Activated T-cell treated with anti-CD3 and anti-CD28 coated beads for 1 hour (primary cell): ENCODE measurements at places on chromosomes 1 and 21.
A peak's percentile ranks its signal among the peaks of the same experiment; 100 is the strongest.

DNA sequence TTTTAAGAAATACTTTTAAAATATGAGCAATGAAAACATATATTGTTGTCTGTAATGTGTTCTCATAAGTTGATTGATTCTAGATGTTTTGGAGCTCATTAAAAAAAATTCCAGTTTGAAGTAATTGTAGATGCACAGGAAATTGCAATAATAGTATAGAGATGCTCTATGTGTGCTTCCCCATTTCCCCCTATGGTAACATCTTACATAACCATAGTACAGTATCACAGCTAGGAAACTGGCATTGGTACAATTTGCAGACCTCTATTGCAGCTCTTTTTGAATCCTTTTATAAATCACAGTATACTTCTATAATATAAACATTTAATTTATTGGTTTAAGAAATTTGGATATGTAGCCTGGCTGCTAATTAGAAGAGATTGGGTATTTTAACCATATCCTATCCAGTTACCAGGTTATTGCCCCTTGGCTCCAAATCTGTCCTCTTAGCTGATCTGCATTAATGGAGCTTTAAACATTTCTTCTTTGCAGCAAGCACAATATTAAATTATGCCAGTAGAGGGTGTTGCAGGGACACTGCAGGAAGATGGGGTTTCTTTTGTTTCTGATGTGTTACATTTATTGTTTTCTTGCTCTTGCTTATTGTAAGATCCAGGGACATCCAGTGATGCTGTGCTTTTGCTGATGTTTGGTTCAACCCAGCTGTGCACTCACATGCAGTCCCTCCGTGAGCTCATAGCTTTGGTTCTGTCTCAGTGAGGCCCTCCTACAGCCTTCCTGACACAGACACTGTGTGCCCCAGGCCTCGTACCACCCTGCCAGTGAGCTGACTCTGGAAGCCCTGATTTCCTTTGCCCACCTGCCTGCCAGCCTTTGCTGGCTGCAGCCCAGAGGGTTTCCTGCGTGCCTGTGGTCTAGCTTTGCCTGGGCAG lies 103.3 kb downstream of the RABGAP1L start:
- DNase-seq, result no peak

DNA sequence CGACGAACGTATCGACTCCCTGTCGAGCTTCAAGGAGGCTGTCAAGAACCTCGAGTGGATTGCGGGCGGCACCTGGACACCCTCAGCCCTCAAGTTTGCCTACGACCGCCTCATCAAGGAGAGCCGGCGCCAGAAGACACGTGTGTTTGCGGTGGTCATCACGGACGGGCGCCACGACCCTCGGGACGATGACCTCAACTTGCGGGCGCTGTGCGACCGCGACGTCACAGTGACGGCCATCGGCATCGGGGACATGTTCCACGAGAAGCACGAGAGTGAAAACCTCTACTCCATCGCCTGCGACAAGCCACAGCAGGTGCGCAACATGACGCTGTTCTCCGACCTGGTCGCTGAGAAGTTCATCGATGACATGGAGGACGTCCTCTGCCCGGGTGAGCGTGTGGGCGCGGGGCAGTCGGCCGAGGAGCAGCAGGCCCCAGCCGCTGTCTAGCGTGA lies 28.0 kb downstream of the COL6A2 start:
- no peak for DNase-seq

GRCh38 chr1:192702212-192702902 lies 66.4 kb downstream of the RGS13 start:
- no peak for DNase-seq

- DNase-seq, result no peak
These were observed 1.5 kb downstream of the S100PBP start for GRCh38 chr1:32818804-32819541.

DNA sequence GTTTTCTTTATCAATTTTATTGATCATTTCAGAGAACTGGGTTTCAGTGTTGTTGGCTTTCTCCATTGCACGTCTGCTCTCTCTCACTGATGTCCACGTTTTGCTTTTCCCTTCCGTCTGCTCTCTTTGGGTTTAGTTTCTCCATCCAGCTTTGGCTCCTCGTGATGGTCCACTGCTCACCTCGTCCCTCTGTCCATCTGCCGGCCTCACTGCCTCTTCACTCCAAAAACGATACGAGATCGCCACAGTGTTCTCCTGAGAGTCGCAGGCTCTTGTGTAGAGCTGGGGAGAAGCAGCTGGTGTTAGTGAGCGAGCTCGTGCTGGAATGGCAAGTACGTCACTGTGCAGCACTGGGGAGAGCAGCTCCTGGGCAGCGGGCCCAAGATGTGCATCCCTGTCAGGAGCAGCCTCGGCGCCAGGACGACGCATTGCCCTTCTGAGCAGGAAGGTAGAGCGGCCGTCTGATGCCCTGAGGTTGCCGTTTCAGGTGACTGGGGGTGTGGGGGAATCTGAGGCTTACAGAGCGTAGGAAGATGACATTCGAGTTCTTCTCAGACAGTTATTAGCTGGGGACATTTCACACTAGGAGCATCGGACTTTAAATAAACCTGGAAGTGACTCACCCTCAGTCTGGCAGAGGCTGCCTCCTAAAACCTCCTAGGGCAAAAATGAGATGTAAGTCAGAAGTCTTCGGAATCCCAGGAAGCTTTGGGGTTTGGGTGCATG lies 31.4 kb upstream of the PCBP3 start:
- no peak for DNase-seq

DNA sequence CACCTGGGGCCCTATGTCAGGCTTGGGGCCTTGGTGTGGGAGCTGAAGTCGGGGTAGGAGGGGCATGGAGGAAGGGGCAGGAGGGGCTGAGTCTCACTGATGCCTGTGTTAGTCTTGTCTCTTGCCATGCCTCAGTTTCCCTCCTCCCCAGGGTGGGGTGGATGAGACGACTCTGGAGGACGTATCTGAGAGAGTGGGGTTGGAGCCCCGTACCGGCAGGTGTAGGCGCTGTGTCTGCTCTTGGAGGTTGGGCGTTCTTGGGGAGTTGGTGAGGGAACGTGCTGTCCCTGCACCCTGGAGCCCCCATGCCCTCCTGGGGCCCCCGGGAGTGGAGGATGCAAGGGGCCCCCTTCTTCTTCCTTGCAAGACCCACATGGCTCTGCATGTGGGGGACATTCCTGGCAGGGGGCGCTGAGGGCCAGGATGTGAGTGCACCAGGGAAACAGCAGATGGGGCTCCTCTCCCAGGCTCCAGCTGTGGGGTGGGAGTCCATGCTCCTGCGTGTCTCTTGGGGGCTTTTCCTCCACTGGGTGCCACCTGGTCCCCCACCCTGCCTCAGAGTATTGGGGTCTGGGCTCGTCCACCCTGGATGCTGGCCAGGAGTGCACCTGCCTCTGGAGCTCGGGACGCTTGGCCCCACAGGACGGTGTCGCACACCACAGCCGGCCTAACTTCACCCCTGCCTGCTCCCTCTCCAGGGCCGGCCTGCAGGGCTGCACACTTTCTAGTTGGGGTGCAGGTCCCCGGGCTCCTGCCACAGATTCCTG lies 1.4 kb upstream of the TNFRSF14 start:
- DNase-seq, result peak; percentile 51

- DNase-seq, result no peak
These were observed 40.1 kb downstream of the IGFN1 start for GRCh38 chr1:201230676-201231075.

- no peak for DNase-seq
These were observed 441.1 kb upstream of the VAMP3 start for GRCh38 chr1:7329868-7330615.

- no peak for DNase-seq
These were observed 217.9 kb downstream of the FOXD2 start for GRCh38 chr1:47655521-47656300.

DNA sequence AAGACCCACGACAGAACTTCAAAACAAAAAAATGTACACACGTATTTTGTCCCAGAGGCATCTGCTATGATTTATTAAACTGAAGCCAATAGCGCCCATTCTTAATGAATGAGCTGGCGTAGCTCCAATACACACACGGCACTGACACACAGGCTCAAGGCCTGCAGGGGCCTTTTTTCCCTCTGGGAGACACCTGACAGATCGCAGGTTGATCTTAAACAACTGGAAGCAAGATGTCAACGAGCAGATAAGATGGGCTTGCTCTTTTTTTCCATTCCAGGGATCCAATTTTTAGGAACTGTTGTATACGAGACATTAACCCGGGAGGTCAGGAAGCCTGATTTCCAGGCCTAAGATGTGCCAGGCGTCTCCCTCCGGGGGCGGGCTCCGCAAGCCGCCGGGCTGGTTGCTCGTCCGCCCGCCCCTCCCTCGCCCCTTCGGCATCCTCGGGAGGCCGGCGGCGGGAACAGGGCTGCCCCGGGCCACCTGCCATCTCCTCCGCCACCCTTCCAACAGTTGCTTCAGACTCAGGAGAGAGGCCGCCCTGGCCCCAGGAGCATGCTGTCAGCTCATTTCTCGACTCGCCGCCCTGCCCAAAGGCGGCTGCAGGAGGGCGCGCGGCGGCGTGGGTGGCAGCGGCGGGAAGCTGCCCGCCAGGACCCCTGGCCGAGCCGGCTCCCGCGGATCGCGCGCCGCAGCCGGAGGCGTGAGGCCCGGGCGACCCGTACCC lies 735 bp downstream of the TTC13 start:
- peak; percentile 19 for DNase-seq

GRCh38 chr1:212225871-212226302 lies 59.3 kb upstream of the PPP2R5A start:
- DNase-seq, result no peak

DNA sequence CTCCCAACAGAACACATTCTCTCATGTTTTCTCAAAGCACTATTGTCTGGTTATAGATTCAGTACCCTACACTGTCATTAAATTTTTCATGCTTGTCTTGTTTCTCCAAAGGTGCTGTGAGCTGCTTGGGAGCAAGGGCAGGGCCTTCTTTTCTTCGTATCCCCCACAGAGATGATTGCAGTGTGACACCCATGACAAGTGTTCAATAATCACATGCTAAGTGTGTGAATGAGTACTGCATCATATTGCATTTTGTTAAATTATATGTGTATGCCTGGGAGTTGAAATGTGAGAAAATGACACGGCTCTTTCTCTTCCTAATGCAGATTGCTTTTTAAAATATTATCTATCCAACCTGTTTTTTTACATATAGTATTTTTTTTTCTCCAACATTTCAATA lies 57.3 kb upstream of the MAGI3 start:
- no peak for DNase-seq

GRCh38 chr1:163565166-163565565 lies 243.4 kb downstream of the NUF2 start:
- DNase-seq, result no peak

GRCh38 chr1:66768965-66769364 lies 16.7 kb downstream of the DYNLT5 start:
- DNase-seq, result no peak

DNA sequence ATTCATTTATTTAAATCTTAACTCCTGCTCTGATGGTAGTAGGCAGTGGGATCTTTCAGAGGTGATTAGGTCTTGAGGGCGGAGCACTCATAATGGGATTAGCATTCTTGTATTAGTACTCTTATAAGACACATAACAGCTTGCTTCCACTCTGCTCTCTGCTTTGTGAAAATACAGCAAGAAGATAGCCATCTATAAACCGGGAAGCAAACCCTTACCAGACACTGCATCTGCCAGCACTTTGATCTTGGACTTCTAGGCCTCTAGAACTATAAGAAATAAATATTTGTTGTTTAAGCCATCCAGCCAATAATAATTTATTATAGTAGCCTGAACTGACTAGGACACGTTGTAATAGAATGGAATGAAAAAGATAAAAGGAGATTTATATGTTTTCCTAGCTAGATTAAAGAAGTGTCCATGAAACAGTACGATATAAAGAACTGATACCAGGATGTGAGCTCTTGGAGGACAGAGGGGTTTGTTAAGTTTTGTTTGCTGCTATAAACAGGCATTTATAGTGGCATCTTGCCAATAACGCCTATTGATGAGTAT lies 869.9 kb downstream of the MRPL39 start:
- no peak for DNase-seq

DNA sequence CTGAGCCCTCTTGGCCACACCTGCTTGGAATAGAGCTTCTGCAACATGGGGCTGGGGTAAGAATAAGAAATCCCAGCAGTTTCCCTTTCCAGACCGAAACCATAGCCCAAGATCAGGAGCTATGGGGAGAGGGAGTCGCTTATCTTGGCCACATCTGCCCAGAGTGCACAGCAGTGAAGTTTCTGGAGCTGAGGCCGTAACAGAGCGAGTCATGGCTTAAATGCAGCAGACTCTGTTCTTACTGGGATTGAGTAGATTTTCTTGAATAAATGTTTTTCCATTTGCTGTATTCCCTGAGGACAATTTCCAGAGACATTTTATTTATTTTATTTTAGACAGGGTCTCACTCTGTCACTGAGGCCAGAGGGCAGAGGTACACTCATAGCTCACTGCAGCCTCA lies 33.5 kb downstream of the CFAP57 start:
- DNase-seq, result no peak

DNA sequence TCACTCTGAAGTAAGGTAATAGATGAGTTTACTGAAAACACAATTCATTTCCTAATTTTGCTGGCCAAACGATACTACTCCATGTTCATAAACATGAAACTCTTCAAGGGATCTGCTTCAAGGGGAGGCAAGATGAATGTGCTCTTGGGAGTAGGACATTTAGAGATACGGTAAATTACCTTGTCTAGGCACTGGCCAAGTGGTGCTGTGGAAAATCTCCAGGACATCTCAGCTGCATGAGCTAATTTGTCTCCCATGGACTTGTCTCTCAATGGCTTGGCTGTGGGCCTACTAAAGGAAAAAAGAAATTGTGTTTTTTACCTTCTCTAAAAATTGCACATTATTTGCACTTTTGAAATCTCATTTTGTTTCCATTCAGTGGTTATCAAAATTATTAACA lies 780.6 kb downstream of the LTN1 start:
- no peak for DNase-seq

DNA sequence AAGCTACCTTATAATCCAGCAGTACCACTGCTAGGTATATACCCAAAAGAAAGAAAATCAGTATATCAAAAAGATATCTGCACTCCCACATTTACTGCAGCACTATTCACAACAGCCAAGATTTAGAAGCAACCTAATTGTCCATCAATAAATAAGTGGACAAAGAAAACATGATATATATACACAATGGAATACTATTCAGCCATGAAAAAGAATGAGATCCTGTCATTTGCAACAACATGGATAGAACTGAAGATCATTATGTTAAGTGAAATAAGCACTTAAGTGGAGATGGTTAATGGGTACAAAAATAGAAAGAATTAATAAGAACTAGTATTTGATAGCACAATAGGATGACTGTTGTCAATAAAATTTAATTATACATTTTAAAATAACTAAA lies 90.7 kb upstream of the PKN2 start:
- no peak for DNase-seq

- no peak for DNase-seq
These were observed 606.3 kb downstream of the NPHP4 start for GRCh38 chr1:5385956-5386355.
